ENCODE measurements at places on chromosomes 7 and 10.

DNA sequence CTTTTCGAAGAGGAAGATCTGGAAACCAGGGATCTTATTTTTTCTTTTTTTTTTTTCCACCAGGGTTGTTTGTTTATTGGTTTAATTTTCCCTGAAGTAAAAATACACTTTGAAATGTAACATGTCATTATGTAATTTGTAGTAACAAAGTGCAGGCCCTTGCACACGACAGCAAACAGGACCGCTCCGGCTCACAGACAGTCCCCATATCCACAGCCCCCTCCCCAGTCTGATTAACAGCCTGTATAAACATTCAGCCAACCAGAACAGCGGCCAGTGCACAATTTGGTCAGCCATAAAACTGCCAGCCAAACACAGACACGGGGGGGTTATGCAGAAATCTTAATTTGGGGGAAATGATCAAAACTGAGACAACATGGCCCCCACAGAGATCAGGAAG is 431.6 kb upstream of the NPVF start:
- no peak for DNase-seq

DNA sequence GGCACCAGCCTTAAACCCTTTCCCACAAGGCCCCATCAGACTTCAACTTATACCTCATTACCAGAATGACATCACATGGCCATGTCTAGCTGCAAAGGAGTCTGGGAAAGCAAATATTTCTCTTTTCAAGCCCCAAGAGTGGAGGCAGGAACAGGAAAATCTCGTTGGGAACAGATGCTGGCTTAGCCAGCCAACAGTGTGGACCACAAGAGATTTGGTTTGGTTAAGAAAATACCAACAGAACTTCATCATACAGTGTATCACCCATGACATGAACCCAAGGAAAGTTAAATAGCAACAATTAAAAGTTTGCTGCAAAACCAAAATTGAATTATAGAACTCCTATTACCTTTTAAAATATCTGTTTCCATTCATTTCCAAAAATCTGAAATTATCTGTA is 2.2 kb upstream of the MET start:
- no peak for DNase-seq

GRCh38 chr10:43375401-43376020 is 4.1 kb downstream of the FXYD4 start:
- DNase-seq = no peak

DNA sequence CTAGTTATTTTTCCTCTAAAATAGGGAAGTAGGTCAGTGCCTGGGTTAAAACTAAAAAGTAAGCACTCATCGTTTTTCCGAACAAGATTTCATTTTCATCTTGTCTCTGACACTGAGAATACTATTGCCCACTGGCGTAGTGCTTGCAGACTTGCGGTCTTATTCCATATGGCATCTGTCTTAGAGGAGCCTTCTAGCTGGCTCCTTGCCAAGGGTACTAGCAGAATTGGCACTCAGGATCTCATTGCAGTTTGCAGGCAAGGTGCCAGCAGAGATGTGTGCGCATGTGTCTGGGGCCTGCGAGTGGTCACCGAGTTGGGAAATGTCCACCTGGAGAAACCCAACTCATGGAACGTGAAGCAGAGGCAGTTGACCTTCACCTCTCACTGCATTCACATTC is 143.4 kb downstream of the CELF2 start:
- DNase-seq = no peak

DNA sequence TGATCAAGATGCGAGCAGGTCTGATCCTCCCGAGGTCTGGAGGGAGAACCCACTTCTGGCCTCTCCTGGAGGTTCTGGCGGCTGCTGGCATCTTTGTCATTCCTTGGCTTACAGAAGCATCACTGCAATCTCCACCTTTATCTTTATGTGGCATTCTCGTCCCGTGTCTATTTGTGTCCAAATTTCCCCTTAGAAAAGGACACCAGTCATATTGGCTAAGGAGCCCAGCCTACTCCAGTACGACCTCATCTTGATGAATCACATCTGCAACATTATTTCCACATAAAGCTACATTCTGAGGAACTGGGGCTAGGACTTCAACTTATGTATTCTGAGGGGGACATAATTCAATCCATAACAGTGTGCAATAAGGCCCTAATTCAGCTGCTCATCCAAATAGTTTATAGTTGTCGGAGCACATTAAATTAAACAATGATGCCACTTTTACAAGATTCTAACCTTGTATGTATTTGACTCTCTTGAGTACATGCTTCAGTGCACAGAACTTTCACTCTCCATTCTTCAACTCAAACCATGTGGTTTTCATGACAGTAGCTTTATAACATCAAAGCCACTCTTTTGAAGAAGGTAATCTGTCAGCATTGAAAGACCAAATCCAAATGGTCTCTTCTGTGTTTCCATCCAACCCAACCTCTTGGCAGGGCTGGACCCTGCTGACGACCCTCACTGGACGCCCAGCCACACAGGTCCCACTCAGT is 86.2 kb upstream of the DDC start:
- no peak for DNase-seq

DNA sequence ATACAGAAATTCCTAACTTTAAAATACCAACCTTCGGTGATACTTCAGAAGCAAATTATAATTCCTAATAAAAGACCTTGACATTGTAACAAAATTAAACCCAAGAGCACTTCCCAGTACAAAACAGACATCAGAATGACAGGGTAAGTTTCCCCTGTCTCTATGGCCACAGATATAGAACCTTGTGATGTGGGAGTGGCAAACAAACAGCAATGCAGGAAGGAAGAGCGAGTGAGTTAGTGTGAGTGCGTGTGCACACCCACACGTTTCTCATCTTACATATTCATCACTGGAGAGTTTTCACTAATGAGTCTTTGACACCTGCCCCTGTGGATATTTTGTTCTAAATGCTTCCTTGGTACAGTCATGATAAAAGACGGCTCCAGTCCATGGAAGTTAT is 72.2 kb downstream of the VWC2 start:
- DNase-seq = no peak

DNA sequence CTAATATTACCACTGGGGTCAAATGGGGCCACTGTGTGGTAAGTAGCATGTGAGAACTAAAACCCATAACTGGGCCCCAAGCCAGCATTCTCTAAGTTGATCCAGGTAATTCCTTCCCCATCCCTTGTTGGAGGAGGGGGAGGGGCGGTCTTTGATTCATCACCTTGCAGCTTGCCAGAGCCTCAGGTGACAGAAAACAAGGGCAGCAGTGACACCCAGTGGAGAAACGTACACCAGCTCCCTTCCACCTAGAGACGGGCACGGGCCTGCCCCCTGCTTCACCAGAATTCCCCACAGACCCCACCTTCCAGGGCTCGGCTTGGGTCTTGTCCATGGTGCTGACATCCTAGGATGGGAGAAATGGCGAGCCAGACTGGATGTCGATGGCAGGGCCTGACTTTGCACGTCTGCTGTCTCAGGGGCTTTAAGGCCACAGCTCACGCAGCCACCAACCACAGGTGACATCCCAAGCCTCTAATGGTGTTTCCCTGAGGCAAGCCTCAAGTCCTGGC is 102.0 kb downstream of the STRA8 start:
- no peak for DNase-seq

GRCh38 chr10:86070278-86070677 is 296.3 kb downstream of the GRID1 start:
- DNase-seq = no peak

GRCh38 chr10:93514521-93514920 is 18.1 kb downstream of the CEP55 start:
- no peak for DNase-seq

DNA sequence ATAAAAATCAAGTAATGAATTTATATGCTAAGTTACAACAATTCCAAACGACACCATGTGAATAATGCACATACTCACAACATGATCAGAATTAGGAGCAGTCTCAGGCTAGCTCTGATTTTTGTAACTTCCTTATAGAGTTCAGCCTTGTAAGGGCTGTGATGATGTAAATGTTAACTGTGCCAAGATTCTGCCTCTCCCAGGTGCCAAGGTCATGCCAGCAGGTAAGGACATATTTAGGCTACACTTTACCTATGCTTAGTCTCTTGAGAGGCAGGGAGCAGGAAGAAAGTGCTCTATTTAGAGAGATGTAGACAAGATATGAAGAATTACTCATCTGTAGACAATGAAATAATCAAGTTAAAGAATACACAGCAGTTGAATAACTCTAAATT is 53.6 kb upstream of the AGR3 start:
- DNase-seq = no peak

DNA sequence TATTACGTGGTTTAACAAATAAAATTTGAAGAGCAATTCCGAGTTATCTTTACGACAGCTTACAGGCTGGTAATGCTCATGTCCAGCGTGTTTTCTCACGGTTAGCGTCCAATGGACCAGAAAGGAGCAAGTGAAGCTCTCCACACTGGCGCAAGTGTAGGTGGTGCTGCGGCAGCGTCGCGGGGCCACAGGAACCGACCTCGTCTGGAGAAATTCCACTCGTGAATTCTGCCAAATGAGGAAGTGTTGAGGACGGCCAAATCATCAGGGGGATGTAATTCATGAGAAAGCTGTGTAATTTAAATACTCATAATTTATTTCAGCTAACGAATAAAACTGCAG is 350 bp upstream of the ZNF37A start:
- no peak for DNase-seq

DNA sequence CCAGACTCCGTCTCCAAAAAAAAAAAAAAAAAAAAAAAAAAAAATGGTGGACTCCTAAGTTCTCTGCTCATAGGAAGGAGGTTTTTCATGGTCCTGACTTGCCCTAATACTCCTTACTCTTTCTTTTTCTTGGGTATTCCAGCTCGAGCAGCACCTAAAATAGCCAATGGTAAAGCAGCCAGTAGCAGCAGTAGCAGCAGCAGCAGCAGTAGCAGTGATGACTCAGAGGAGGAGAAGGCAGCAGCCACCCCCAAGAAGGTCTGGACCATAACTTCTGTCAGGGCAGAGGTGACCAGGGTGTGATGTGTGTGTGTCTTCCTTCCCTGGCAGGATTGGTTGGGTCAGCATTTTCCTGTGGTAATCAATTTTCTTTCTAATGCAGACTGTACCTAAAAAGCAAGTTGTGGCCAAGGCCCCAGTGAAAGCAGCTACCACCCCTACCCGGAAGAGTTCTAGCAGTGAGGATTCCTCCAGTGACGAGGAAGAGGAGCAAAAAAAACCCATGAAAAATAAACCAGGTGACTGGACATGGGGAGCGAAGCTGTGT is 6.9 kb downstream of the NOLC1 start:
- DNase-seq = no peak

- DNase-seq = no peak
Observed at GRCh38 chr7:38938001-38938485, 29.1 kb upstream of the VPS41 start.

- DNase-seq = no peak
Observed at GRCh38 chr10:93065675-93066543, 5.3 kb downstream of the CYP26C1 start.

DNA sequence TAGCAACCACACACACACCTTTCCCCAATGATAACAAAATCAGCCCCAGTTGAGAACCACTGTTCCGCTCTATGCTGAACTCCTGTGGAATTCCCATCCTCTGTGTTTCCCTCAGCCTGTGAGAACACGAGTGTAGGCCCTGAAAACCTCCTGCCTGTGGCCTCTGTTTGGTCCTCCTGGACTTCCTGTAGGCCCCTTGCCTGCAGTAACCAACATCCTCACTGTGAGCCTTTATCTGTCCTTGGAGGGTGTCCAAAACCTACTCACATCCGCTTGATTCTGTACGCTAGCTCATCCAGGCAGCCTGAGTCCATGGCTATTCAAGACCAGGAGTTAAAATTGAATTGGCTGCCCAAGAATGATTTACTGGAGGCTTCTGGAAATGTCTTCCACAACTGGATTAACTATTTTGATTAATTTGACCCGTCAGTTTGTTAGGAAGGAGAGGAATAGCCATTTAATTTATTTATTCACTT is 149.8 kb downstream of the AKR1D1 start:
- DNase-seq = no peak
